ENCODE measurements at places on chromosomes 6 and 20.

GRCh38 chr20:20174089-20174835 lies 121.9 kb downstream of the CFAP61 start:
- no peak for DNase-seq

GRCh38 chr6:163750431-163751031 lies 336.0 kb downstream of the QKI start:
- no peak for DNase-seq

DNA sequence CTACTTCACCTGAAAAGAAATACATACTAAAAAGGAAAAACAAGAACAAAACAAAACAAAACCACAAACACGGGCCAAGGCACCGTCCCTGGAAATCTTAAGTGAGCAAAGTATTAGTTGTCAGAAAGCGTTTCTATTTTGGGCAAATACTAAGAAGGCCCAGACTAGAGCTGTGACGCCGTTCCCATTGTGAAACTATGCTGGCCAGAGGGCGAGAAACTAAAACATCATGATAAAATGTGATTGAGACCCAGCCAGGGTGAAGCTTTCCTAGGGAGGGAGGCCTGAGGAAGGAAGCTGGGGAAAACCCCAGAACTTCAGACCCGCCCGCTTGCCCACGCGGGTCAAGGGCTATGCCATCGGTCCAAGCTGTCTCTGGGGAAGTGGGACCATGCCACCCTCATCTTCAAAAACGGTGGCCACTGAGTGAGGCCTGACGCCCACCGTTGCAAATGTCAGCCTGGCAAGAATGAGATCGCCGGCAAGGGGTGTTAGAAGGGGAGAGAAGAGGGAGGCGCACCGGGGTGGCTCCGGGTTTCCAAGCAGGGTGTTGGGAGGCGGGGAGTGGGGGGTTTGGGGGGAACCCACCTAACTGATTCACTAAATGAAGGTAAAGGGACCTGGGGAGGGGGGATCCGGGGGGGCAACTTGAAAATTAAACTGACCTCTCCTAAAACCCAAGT lies 1950.9 kb upstream of the DEFB115 start:
- DNase-seq, result no peak

GRCh38 chr6:14547284-14547998 lies 429.9 kb downstream of the CD83 start:
- no peak for DNase-seq

GRCh38 chr6:37580176-37580955 lies 80.7 kb upstream of the CCDC167 start:
- DNase-seq, result no peak

DNA sequence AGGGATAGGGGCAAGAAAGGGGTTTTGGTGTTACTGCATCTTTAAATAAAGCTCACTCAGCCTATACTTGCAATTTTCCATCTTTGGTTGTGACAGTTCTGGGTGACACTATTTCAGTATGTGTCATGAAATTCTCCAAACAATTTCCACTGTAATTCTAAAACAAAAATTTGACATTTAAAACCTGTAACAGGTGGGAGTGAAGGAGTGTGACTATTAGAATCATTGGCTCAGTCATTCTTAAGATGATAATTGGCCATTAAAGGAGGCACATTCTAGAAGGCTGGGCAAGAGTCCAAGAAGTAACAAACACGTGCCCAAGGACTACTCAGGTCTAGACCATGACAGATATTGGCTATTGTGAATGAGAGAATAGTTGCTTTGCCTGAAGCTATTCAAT lies 153.3 kb upstream of the ARG1 start:
- DNase-seq, result no peak

DNA sequence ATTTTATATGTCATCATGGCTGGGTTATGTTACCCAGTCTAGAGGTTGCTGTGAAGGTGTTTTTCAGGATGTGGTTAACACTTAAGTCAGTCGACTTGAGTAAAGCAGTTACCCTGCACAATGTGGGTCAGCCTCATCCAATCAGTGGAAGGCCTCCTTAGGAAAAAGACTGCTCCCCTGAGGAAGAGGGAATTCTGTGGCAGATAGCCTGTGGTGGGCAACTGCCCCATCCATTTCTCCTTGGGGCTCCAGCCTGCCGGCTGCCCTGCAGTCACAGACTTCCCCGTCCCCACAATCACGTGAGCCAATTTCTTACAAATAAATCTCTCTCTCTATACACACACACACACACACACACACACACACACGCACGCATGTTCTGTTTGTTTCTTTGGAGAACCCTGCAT lies 34.5 kb upstream of the MPC1 start:
- DNase-seq, result peak; percentile 70

GRCh38 chr20:62770111-62770910 lies 26.0 kb upstream of the MRGBP start:
- DNase-seq, result no peak

GRCh38 chr20:347317-347639 lies 367 bp downstream of the NRSN2 start:
- no peak for DNase-seq

- no peak for DNase-seq
Measured at GRCh38 chr6:33252759-33253158, 18.9 kb downstream of the VPS52 start.

DNA sequence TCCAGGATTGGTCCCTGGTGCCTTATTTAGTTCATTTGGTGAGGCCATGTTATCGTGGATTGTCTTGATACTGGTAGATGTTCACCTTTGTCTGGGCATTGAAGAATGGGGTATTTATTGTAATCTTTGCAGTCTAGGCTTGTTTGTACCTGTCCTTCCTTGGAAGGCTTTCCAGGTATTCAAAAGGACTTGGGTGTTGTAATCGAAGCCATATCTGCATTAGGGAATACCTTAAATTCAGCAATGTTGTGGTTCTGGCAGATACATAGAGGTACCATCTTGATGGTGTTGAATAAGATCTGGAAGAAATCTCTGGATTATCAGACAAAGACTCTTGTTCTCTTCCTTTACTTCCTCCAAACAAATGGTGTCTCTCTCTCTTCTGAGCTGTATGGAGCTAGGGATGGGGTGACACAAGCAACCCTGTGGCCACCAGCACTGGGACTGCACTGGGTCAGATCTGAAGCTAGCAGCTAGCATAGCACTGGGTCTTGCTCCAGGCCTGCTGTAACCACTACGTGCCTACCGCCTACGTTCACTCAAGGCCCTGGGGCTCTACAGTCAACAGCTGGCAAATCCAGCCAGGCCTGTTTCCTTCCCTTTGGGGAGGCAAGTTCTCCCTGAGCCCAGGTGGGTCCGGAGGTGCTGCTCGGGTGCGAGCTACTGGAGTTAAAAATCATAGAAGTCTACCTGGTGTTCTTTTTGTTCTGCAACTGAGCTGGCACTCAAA lies 261.1 kb upstream of the CITED2 start:
- no peak for DNase-seq

DNA sequence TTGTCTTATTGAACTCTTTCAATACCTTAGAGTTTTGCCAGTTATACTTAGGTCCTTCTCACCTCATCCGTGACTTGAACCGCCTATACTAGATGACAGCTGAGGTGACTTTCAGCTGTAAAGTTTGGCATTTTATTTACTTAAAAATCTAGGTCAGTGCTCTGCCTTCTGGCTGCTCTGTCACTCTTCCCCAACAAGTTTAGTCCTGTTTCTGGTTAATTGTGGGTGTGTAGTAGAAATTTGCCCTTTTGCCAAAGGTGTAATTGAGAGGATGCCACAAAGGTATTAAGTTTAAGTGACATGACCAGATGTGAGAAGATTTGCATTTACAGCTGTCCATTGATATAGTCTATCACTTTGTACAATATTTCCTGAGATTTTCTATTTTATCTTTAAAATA lies 106.2 kb downstream of the FARS2 start:
- no peak for DNase-seq

DNA sequence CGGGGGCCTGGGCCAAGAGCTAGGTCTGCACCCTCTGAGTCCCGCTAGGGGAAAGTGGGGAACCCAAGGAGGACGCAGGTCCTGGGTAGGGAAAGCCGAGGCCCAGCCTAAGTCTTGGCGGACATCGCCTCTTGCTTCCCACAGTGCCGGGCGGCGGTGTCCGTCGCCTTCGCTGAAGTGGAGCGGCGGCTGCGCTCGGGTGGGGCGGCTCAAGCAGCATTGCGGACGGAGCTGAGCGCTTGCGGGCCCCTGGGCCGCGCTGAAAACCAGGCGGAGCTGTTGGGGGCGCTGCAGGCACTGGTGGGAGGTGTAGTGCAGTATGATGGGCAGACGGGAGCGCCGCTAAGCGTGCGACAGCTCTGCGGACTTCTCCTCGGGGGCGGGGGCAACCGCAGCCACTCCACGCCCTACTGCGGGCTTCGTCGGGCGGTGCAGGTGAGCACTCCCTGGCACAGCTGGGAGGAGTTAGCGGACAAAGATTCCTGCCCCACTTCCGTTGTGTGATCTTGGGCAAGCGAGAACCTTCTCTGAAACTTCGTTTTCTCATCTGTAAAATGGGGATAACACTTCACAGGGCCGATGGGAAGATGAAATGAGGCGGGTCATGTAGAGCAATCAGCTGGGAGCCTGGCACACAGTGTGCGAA lies 4.2 kb downstream of the PRSS16 start:
- DNase-seq, result no peak

DNA sequence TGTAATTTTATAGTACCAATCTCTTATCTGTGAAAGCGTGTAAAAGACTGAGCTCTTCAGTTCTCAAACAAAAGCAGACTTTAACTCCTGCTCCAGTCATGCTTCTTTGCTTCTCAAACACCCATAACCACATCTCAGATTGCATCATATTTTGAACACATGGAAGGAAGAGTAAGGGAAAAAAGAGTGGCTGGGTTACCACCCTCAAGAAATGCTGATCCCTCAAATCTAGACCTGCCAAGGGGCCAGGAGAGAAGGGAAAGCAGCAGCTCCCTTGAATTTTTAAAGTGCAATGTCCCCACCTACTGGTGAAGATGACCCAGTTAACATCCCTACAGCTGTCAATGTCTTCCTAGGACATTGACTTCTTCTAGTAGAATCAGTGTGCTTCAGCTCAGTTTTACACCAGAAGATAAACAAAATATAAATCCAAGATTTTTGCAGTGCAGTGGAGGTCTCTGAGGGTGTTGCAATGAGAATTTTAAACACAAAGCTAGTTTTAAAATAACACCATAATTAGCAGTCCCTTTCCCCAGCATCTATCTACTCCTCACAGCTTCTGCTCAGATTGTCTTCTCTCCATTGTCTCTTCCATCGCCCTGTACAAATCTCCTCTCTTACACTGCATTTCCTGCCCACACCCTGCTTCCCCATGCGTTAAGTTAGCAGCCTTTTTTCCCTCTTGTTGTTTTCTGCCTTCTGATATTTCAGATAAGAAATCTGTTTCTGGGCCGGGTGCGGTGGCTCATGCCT lies 22.6 kb upstream of the HLA-DQB2 start:
- DNase-seq, result peak; percentile 44

GRCh38 chr20:59013959-59014608 lies 5.1 kb upstream of the TUBB1 start:
- peak; percentile 40 for DNase-seq

GRCh38 chr6:25012657-25013056 lies 76.9 kb upstream of the RIPOR2 start:
- no peak for DNase-seq

- DNase-seq, result peak; percentile 60
Measured at GRCh38 chr6:15244620-15245360, 1.1 kb upstream of the JARID2 start.

GRCh38 chr20:63553933-63554290 lies at the start of gene FNDC11:
Gene FNDC11, plus strand, starts transcription at chr20:63554159. Its CDS starts 1,505 bp downstream, at chr20:63555664.
- peak; percentile 62 for DNase-seq

GRCh38 chr6:168354338-168354737 lies 34.8 kb upstream of the DACT2 start:
- DNase-seq, result no peak

Measured in DND-41 (cell line).